ENCODE measurements at places on chromosomes 4 and X.

DNA sequence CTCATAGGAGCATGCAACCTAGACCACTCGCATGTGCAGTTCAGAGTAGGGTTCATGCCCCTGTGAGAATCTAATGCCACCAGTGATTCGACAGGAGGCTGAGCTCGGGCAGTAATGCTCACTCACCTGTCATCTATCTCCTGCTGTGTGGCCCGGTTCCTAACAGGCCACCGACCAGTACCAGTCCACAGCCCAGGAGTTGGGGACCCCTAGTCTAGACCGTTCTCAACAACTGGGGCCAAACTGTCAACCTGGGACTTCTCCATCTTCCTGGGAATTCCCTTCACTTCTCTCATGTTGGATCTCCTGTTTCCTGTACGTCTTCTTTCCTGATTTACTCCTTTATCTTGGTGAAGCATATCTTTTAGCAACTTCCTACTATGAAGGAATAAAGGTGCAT, 79.4 kb upstream of the HELT start:
- DNase-seq, result no peak

- no peak for DNase-seq
These were observed 36.9 kb downstream of the EVC start for GRCh38 chr4:5747738-5748375.

GRCh38 chr4:13312264-13312663, 171.9 kb downstream of the RAB28 start:
- DNase-seq, result no peak

DNA sequence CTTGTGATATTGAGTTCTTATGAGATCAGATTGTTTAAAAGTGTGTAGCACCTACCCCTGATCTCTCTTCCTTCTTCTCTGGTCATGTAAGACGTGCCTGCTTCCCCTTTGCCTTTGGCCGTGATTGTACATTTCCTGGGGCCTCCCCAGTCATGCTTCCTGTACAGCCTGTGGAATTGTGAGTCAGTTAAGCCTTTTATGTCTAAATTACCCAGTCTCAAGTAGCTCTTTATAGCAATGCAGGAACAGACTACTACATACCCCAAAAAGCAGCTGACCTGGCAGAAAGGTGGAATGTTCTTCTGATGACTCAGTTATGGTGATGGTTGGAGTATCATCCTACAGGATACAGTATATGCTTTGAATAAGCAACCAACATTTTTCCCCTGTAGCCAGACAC, 11.4 kb upstream of the MCUB start:
- no peak for DNase-seq
